ENCODE measurements at places on chromosomes 1 and 21. TPM values are rescaled to one million over a fixed set of nuclear protein-coding genes. Genes with fewer than 3 reads are reported as not detected.

DNA sequence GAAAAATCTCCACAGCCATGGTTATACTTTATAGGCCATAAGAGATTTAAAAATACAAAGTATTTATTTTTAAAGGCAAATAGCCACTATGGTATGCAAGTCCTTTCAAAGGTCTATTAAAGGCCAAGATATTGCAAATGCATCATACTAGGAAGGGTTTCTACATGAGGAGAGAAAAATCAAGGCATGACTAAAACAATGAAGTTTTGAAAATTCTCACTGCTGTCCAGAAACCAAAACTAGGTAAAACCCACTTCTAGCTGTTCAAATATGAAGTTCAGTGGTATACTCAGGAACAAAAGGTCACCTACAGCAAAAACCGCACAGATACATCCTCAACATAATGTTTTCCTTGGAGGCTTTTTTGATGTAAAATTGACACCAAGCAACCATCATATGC, 75.0 kb downstream of the EPS15 start:
- H3K4me1 ChIP-seq, result no peaks in the 10 kb centered on the region
- H3K27ac ChIP-seq, result no peak overlapping the region
- DNase-seq, result peak; percentile 15
- H3K4me3 ChIP-seq, result no peak overlapping the region

DNA sequence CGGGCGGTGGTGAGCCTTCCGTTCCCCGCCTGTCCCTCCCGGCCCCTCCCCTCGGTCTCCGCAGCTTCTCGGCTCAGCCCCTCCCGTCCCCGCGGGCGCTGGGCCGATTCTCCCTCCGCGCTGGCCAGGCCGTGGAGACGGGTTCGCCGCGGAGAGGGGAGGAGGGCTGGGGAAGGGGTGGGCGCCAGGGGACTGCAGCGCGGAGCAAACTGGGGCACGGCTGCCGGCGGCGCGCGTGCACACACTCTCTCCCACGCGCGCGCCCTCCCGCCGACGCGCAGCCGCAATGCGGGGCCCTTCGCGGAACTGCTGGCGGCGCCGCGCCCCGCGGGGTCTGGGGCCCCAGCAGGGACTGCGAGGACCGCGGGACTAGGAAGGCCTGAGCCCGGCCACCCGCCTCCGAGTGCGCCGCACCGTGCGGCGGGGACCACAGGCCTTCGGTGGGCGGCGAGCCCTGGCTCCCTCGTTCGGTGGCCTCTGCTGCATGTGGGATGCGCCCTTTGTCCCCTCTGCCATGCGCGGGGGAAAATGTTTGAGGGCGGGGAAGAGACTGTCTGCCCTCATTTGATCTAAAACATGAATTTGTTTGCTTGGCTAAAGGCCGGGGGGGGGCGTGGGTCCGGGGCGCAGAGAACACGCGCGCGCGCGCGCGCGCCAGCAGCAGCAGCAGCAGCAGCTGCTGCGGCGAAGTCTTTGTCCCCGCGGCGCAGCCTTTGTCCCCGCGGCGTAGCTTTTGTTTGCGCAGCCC, 90.7 kb upstream of the VAMP3 start:
- DNase-seq, result peak; percentile 53
- peaks cover 15% of the 10 kb centered on the region for H3K27me3 ChIP-seq
- no peaks in the 10 kb centered on the region for H3K4me1 ChIP-seq
- peak overlapping the region; percentile 80 for H3K4me3 ChIP-seq
- no peaks in the 10 kb centered on the region for H3K36me3 ChIP-seq
- H3K27ac ChIP-seq, result no peak overlapping the region

DNA sequence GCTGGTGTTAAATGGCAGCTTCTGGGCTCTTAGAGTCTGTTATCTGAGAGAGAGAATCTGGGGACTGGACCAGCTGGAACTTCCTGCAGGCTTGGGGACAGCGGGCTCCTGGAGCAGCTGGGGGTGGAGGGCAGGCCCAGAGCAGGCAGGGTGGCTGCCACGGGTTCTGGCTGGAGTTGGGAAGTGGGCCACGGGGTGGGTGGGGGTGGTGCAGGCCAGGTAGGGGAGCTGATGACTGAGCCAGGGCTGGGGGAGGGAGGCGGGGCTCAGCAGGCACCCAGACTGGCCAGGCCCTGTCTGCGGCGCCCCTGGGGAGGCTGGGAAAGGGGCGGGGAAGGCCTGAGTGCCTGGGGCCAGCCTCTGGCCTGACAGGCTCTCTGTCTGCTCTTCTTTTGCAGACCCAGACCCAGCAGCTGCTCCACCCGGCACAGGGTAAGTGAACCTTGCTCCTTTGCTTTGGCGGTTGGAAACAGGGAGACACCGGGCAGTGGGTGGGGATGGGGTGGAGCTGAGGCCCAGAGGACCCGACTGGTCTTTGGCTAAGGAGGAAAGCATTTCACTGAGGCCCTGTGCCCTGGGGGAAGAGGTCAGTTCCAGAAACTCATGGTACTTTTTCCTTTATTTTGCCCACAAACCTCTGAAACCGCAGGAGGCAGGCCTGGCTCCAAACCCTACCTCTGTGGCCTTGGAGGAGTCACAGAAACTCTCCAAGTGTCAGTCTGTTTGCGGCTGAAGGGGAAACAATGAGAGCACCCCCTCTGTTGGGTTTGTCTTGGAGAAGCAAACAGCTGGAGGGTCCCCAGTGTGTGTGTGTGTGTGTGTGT, 48.8 kb downstream of the ARHGEF10L start:
- H3K36me3 ChIP-seq, result no peaks in the 10 kb centered on the region
- H3K4me3 ChIP-seq, result peak overlapping the region; percentile 37
- peaks cover 37% of the 10 kb centered on the region for H3K4me1 ChIP-seq

GRCh38 chr1:39788758-39789570, at the start of gene BMP8B:
TSS of gene BMP8B (minus strand) at chr1:39788865. CDS start at chr1:39788485, 380 bp downstream.
- H3K27ac ChIP-seq, result no peak within 1 kb of the TSS
- H3K36me3 ChIP-seq, result no peaks in the 10 kb centered on the region
- H3K4me1 ChIP-seq, result no peaks in the 10 kb centered on the region
- H3K4me3 ChIP-seq, result 0 out of 2 replicates have a peak within 1 kb of the TSS, but pooled peaks have one; percentile 38
- peaks cover 34% of the 10 kb centered on the region for H3K27me3 ChIP-seq
- peak; percentile 44 for DNase-seq

Gene LGR6
- total RNA-seq, result not detected

- no peak overlapping the region for H3K27ac ChIP-seq
- no peaks in the 10 kb centered on the region for H3K4me1 ChIP-seq
- H3K4me3 ChIP-seq, result no peak overlapping the region
- no peaks in the 10 kb centered on the region for H3K27me3 ChIP-seq
- no peaks in the 10 kb centered on the region for H3K36me3 ChIP-seq
- DNase-seq, result no peak
Measured at GRCh38 chr1:191577213-191577612, 581.0 kb upstream of the RGS18 start.

GRCh38 chr21:35652872-35653271, 407.5 kb downstream of the SETD4 start:
- H3K4me3 ChIP-seq, result no peak overlapping the region
- peaks cover 14% of the 10 kb centered on the region for H3K4me1 ChIP-seq
- no peaks in the 10 kb centered on the region for H3K36me3 ChIP-seq
- no peaks in the 10 kb centered on the region for H3K27me3 ChIP-seq
- no peak for DNase-seq
- H3K27ac ChIP-seq, result no peak overlapping the region

GRCh38 chr21:45596704-45597318, 46.7 kb upstream of the PCBP3 start:
- no peaks in the 10 kb centered on the region for H3K4me1 ChIP-seq
- no peaks in the 10 kb centered on the region for H3K36me3 ChIP-seq
- no peak overlapping the region for H3K27ac ChIP-seq
- H3K4me3 ChIP-seq, result no peak overlapping the region

DNA sequence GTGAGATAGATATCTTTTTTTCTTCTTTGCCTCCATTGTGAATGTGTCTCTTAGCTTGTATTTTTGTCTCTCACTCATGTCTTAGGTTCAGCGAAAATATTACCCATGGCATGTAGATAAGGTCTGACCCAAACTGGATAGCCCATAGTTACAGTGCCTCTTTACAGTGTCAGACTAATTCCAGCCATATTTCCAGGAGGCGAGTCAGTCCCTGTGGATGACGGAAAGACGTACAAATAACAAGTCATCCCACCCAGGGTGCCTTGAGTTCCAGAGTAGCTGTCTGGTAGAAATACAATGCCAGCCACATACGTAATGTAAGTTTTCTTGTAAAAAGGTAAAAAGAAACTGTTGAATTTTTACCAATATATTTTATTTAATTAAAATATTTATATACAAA, 157.3 kb downstream of the ZNF281 start:
- peaks cover under 1% of the 10 kb centered on the region for H3K4me1 ChIP-seq
- H3K36me3 ChIP-seq, result no peaks in the 10 kb centered on the region
- no peak overlapping the region for H3K27ac ChIP-seq
- DNase-seq, result no peak
- H3K4me3 ChIP-seq, result no peak overlapping the region

- H3K27me3 ChIP-seq, result no peaks in the 10 kb centered on the region
- H3K27ac ChIP-seq, result no peak overlapping the region
- H3K4me3 ChIP-seq, result no peak overlapping the region
- no peaks in the 10 kb centered on the region for H3K4me1 ChIP-seq
- H3K36me3 ChIP-seq, result no peaks in the 10 kb centered on the region
Measured at GRCh38 chr1:247241691-247242090, 14.2 kb upstream of the VN1R5 start.

- peak; percentile 15 for DNase-seq
- no peak overlapping the region for H3K27ac ChIP-seq
- H3K4me3 ChIP-seq, result no peak overlapping the region
- H3K27me3 ChIP-seq, result no peaks in the 10 kb centered on the region
Measured at GRCh38 chr1:203148127-203148526, 20.6 kb downstream of the ADORA1 start.

Gene TSPEAR
- total RNA-seq, result not detected

Gene DIRAS3
- total RNA-seq, result 4.8 TPM

Gene RHOU
- total RNA-seq, result 1.8 TPM

DNA sequence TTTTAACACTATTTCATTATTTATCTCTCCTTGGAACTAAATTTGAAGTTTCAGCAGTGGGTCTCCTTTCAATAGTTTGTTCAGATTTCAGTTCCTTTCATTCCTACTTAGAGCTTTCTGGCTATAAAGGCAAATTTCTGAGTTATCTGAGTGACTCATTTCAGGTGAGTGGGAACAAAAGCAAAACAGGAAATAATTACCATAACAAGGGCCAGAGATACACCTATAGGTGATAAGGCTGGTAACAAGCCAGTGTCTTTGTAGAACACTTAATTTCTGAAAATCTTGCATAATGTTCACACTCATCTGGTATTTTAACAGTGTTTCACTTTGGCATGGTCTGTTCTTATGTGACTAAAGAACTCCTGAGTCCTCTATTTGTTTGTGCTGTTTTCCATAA, 64.5 kb upstream of the PRRC2C start:
- DNase-seq, result no peak
- H3K4me3 ChIP-seq, result no peak overlapping the region
- no peak overlapping the region for H3K27ac ChIP-seq
- H3K36me3 ChIP-seq, result no peaks in the 10 kb centered on the region
- H3K4me1 ChIP-seq, result peaks cover 9% of the 10 kb centered on the region
- no peaks in the 10 kb centered on the region for H3K27me3 ChIP-seq

Gene S100A9
- not detected for total RNA-seq

GRCh38 chr1:88608139-88608943, 75.7 kb upstream of the PKN2 start:
- no peak overlapping the region for H3K4me3 ChIP-seq
- no peak overlapping the region for H3K27ac ChIP-seq
- H3K4me1 ChIP-seq, result no peaks in the 10 kb centered on the region
- peak; percentile 54 for DNase-seq
- no peaks in the 10 kb centered on the region for H3K27me3 ChIP-seq
- no peaks in the 10 kb centered on the region for H3K36me3 ChIP-seq

DNA sequence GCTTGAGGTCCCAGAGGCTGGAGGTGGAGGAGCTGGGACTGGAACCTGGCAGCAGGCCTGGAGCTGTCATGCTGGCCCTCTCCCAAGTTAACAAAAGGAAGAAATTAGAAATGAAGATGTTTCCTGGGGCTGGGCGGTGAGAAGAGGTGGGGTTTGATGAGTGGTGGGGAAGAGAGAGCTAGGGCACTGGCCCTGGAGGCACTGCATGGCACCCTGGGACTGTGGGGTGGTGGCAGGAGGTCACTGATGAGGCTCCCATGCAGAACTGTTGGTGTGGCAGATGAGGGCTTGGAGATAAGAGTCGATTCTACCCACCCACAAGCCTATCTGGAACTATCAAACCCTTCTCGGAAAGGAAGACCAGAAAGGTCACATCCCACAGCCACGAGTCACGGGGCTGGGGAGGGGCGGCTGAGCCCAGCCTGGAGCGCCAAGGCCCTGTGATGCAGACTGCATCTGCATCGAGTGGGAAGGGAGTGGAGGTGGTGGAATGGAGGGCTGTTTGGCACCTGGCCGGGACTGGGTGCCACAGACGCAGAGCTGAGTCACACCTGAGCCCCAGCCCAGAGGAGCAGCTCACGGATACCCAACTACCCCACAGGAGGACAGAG, 29.4 kb downstream of the MRPL37 start:
- peaks cover 25% of the 10 kb centered on the region for H3K4me1 ChIP-seq
- peak overlapping the region; percentile 38 for H3K27ac ChIP-seq
- H3K36me3 ChIP-seq, result no peaks in the 10 kb centered on the region
- H3K27me3 ChIP-seq, result no peaks in the 10 kb centered on the region
- peak; percentile 64 for DNase-seq

DNA sequence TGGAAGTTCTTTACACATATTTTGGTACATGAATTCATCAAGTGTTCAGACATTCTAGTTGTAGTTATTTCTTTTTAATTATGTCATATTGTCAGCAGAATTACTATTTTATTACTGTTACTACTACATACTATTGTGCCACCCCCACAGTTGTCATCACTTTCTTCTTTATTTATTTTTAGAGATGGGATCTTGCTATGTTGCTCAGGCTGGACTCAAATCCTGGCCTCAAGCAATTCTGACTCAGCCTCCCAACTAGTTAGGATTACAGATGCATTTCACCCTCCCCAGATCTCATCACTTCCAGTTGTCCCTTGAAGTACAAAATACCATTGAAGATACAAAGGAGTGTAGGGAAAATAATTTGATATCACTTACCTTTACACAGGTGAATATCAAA, 258.0 kb downstream of the KCTD3 start:
- no peak overlapping the region for H3K4me3 ChIP-seq
- peak; percentile 39 for DNase-seq
- no peaks in the 10 kb centered on the region for H3K27me3 ChIP-seq
- no peak overlapping the region for H3K27ac ChIP-seq
- no peaks in the 10 kb centered on the region for H3K4me1 ChIP-seq
- no peaks in the 10 kb centered on the region for H3K36me3 ChIP-seq

DNA sequence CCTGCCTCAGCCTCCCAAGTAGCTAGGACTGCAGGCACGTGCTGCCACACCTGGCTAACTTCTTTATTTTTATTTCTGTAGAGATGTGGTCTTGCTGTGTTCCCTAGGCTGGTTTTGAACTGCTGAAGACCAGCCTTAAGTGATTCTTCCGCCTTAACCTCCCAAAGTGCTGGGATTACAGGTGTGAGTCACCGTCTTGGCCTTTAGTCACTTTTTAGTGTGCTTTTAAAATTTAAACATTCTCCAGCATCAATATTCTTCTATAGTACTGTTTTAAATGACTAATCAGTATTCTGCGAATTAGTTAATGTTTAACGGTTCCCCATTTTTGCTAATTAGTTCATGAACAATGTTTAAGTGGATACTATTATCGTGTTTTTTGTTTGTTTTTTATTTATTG, 60.6 kb downstream of the DYRK1A start:
- 0 out of 2 replicates have a peak, but pooled peaks cover 5% of the 10 kb centered on the region for H3K4me1 ChIP-seq
- no peak overlapping the region for H3K27ac ChIP-seq
- H3K4me3 ChIP-seq, result no peak overlapping the region
- H3K27me3 ChIP-seq, result no peaks in the 10 kb centered on the region
- peaks cover 19% of the 10 kb centered on the region for H3K36me3 ChIP-seq

Gene CLCA4
- total RNA-seq, result not detected
